ENCODE measurements at places on chromosomes 4 and X.

- DNase-seq = no peak
Observed at GRCh38 chr4:34720571-34720970, 1523.7 kb downstream of the ARAP2 start.

DNA sequence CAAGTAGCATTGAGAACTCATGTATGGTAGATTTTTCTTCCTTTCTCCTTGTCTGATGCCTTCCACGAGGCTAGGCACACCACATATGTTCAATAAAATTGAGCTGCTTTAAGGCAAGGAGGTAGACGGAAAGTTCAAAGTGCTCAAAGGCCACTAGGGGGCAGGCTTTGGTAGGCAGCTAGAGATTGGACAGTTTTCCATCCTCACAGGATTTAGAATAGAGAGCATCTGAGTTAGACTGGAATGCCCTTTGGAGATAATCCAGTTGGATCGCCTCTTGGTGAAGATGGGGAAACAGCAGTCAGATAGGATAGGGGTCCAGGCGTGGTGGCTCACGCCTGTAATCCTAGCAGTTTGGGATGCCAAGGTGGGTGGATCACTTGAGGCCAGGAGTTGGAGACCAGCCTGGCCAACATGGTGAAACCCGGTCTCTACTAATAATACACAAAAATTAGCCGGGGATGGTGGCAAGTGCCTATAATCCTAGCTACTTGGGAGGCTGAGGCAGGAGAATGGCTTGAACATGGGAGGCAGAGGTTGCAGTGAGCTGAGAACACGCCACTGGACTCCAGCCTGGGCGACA is 30.4 kb downstream of the ELF4 start:
- peak; percentile 63 for DNase-seq

GRCh38 chr4:56102601-56103000 is 153.9 kb downstream of the CEP135 start:
- DNase-seq = no peak

DNA sequence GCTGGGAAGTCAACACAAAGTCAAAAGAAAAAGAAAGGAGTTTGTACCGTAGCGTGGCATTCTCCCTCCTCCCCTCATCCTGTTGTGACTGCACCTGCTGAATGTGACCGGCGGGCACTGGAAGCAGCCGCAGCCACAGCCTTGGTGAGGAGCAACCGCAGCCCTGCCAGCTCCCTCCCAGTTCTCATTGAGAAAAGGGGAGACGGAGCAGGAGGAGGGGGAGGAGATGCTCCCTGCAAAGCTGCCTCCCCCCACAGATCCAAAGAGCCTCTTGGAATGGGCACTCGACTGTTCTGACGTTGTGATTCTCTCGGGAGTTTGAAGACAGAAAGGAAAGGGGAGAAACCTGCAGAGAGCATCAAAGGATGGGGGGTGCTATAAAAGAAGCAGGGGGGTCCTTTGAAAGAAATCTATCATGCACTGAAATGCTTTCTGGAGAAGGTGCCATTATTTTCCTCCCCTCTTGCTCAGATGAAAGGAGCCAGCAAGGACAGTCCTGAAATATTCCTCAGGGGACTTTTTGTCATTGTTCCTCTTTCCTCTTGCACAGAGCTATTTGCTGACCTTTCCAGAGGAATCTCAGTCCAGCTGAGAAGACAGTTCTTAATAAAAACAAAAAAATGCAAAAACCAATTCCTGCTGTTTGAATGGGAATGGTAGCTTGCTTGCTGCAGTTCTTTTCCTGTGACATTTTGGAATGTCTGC is 429.7 kb downstream of the MAPK10 start:
- DNase-seq = no peak

DNA sequence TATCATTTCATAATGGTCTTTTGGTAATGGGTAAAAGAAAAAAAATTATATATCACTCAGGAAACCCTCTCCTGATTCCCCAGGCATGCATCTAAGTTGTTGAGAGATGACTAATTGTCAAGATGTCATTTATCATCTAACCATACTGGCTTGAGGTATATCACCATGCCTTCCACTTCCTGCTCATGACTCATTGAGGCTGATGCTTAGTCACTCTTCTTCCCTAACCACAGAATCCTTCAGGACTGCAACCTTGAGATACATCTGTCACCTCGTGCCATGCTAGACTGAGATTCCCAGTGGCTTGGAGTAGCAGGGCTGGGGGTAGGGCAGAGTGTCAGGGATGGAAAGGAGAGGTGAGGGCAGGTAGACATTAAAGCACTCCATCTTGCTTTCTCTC is 782.5 kb upstream of the INTU start:
- DNase-seq = no peak

GRCh38 chr4:171928336-171928735 is 115.1 kb downstream of the GALNTL6 start:
- no peak for DNase-seq

- no peak for DNase-seq
Observed at GRCh38 chr4:137194670-137195069, 337.6 kb downstream of the PCDH18 start.

DNA sequence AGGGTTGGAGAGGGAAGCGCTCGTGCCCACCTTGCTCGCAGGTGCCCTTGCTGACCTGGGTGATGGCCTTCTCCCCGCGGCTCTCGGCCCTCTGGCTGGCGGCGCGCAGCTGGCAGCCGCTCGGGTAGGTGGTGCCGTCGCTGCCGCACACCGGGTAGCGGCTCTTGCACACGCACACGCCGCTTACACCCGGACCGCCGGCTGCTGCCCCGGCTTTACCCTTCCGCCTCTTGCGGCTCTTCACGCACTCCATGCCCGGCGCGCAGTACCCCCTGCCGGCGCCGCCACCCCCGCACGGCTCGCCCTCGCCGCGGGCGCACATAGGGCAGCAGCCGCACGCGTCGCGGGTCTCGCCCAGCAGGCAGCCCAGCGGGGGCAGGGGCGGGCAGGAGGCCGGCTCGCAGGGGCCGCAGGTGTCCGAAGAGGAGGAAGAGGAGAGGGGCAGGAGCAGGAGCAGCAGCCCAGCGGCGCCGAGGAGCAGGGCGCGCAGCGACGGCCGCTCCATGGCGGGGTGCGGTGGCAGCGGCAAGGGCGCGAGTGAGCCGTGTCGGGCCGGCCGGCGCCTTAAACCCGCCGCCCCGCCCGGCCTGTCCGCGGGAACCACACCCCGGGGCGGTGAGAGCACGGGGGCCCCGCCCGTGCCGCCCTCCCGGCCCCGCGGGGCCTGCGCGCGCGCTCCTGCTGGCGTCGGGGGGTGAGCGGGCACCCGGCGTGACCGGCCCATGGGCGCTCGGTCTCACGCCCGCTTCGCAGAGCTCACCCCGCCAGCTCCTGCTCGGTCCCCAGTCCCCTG is at the start of gene IGFBP7:
Gene IGFBP7 (minus strand): TSS at position 539 of the 793 bp plus-strand sequence. CDS start 34 bp downstream, at position 505.
- no peak for DNase-seq

- no peak for DNase-seq
Observed at GRCh38 chr4:189804894-189805293, 135.8 kb upstream of the FRG1 start.

DNA sequence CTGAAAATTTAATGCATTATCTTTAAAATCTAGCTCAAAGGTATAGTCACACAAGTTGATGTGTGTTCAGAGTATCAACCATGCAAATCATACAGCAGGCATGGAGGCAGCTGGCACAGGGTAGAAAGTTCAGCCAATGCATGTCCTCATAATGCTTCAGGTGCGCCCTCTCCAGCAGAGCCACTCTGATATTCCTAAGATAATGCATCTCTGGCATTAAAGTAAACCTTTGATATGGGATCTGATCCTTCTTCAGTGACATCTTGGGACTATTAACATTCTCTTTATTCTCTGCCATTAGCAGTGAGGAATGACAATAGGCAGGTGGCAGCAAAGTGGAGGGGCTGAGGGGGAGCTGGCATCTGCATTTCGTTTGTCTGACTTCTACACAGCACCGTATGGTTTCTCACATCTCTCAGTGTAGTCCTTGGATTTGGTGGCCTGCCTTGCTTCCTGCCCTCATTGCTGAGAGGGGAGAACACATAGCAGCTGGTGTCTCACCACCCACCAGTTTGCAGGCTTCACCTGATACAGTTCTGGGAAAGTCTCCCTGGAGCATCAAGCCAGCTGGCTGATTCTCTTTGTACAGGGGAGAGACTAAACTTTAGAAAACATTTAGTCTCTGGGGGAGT is 168.7 kb upstream of the TBC1D9 start:
- DNase-seq = no peak

- DNase-seq = no peak
Observed at GRCh38 chr4:87824352-87824751, 8.4 kb upstream of the MEPE start.

DNA sequence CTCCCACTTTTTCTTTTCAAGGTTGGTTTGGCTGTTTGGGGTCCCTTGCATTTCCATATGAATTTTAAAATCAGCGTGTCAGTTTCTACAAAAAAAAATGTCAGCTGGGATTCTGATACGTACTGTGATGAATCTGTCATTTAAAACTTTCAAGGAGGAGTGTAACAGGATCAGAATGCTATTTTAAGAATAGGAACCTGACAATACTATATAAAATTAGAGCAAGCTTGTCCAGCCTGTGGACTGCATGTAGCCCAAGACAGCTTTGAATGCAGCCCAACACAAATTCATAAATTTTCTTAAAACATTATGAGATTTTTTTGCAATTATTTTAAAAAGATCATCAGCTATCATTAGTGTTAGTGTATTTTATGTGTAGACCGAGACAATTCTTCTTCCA is 56.5 kb downstream of the TMEM164 start:
- DNase-seq = no peak

GRCh38 chr4:113969709-113970334 is 9.6 kb downstream of the ARSJ start:
- no peak for DNase-seq

- no peak for DNase-seq
Observed at GRCh38 chr4:10102474-10103332, 13.9 kb downstream of the WDR1 start.

DNA sequence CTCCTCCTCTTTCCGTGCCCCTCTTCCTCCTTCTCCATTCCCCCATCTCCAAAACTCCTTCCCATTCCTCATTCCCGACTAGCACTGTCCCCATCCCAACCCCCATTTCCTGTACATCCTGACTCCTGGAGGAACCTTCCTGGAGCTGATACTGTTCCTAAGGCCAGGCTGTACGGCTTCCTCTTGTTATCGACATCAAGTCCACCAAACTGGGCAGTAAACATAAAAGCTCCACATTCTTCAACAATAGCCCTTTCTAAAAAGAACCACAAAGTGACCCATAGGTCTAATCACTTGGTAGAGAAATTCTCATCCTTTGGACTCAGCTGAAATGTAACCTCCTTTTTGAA is 22.9 kb downstream of the AWAT2 start:
- no peak for DNase-seq

DNA sequence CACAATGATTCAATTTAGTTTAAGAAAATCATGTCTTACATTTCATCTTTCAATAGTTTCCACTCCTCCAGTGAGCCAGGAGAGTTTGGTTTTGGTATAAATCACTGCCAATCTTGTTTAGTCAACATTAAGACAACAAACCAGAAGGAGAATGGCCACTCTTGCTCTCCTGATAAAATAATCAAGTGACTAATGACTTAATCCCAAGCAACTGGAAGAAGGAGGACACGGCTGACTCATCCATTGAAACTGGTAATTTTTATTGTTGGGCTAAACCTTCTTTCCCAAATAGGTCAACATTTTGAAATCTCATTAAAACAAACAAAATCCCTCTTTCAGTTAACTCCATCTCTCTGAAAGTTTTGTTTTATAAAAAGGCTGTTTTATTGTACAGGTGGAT is 230.2 kb downstream of the CLCN4 start:
- DNase-seq = no peak

- no peak for DNase-seq
Observed at GRCh38 chr4:170009291-170009690, 16.9 kb downstream of the MFAP3L start.

DNA sequence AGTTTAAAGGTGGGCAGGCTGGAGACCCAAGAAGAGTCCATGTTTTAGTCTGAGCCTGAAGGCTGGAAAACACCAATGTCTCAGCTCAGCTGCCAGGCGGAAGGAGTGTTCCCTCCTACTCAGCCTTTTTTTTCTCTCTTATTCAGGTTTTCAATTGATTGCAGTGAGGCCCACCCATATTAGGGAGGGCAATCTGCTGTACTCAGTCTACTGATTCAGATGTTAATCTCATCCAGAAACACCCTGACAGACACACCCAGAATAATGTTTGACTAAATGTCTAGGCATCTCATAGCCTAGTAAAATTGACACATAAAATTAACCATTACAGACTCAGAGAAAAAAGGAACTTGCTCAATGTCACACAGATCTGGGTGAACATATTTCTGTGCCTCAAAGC is 347.1 kb downstream of the GBA3 start:
- no peak for DNase-seq

DNA sequence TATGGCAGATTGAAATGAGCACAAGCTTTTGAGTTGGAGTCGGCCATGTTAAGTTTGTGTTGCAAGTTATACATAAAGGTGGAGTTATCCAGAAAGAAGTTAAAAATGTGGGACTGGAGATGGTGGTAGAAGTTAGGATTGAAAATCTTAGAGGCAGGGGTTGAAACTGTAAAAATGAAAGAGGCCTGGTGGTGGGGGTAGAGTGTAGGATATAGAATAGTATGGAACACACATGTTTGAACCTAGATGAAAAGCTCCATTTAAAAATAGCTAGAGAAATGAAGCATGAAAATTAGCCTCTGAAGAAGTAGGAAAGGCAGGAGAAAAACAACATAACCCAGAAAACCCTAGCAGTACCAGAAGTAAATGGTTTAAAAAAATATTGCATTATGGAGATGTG is 131.8 kb upstream of the ENPEP start:
- DNase-seq = no peak

GRCh38 chrX:40808203-40808602 is 72.9 kb upstream of the MED14 start:
- DNase-seq = no peak
